ENCODE measurements at places on chromosomes 4 and X.

DNA sequence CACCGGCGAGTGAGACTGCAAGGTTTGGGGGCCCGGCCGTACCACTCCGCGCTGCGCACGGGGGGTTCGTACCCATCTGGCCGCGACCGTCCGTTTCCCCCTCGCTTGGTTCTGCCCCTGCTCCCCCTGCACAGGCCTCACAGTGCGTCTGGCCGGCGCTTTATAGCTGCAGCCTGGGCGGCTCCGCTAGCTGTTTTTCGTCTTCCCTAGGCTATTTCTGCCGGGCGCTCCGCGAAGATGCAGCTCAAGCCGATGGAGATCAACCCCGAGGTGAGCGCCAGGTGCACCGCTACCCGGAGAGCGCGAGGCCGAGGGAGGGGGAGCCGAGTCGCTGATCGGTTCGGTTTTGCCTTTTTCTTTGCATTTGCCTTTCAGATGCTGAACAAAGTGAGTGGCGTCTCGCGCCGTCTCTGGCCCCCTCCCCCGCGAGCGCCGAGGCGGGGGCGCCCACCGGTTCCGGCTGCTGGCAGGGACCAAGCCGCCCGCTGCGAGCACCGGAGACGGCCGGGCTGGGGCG, at the start of gene UCHL1:
Gene UCHL1 (plus strand): TSS at position 189 of the 517 bp plus-strand sequence. CDS start 49 bp downstream, at position 238.
- DNase-seq = peak; percentile 89

DNA sequence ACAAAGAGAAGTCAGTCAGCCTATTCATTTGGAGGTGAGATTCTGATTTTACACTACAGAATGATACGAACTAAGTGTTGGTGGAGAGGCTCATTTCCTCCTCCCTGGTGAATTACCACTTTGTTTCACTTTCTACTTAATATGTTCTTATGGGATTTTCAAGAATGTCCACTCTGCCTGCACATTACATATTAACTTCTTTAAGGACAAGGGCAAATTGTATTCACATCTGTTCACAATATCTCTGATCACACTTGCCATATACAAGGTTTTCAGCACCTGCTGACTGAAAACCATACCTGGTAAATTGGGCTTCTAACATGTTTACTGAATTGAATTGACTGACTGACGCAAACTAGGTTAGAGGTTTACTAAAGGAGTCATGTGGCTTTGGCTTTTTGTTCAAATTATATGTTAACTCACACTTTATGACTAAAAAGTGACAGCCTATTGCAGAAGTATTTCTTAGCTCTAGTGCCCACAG, 188.4 kb upstream of the MBNL3 start:
- no peak for DNase-seq

- DNase-seq = no peak
Measured at GRCh38 chrX:32447640-32448039, 763.7 kb downstream of the DMD start.

DNA sequence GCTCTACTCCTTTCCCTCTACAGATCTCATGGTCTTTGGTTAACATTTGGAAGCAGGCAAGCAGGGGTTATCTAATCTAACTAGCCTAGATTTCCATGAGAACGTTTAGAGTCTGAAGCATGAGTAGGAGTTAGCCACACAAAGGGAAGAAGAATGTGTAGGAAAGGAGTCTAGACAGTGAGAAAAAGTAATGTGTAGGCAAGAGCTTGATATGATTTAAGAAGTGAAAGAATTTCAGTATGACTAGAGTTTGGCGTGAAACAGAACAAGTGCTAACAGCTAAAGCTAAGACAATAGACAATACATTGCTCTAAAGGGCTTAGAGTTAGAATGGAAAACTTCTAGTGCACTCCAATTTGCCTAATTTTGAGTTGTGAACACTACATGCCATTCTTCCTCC, 10.8 kb downstream of the CXCL8 start:
- DNase-seq = no peak

DNA sequence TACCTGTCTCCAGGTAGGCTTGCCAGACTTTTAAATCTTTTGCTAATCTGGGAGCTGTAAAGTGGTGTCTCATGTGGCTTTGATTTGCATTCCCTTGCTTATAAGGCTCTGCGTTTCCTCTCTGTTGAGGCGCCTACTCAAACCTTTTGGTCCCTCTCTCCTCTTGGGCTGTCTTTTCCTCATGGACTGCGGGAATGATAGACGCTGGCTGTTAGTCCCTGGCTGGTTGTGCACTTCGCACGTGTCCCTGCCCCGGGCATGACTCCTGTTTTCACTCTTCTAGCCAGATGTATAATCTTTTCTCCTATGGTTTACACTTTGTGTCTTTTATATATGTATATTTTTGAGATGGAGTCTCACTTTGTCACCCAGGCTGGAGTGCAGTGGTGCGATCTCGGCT, 39.7 kb downstream of the RGS12 start:
- DNase-seq = no peak

- no peak for DNase-seq
Measured at GRCh38 chr4:7968262-7968896, 28.7 kb upstream of the AFAP1 start.

DNA sequence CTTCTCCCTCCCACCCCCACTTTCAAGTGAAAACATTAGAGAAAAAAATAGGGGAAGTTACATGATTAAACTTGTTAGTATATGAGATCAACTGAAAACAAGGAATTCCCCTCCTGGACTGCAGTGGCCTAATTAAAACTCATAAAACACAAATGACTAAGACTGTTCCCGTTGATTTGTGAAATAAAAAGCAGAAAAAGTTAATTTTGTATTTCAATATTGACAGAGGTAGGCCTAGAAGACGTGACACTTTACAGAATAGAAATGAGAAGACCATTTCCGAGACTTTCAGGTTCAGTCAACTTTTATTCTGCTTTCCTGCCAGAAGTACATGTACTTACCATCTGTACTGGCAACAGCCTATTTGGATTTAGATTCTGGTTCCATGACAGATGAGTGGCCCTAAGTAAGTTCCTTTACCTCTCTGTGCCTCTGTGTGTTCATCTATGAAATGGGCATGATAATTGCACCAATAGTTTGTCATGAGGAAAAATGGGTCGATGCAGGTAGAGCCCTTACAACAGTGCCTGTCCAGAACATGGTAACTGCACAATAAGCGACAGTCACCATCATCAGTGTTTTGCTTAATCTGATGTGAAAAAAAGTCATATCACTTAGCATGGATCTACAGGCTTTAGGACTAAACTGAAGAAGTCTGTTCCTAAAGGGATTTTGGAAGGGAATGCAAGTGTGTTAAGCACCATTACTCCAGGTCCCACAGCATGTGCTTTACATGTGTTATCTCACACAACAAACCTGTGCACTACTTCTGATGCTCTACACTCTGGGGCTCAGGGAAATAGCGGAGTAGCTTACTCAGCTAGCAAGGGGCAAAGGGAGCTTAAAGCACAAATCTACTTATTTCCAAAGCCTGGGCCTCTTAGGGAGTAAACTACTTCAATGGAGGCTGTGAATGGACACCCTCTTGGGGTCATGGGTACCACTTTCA, 562.3 kb upstream of the DIPK2B start:
- DNase-seq = no peak
